ENCODE measurements at places on chromosomes 1 and 21.

DNA sequence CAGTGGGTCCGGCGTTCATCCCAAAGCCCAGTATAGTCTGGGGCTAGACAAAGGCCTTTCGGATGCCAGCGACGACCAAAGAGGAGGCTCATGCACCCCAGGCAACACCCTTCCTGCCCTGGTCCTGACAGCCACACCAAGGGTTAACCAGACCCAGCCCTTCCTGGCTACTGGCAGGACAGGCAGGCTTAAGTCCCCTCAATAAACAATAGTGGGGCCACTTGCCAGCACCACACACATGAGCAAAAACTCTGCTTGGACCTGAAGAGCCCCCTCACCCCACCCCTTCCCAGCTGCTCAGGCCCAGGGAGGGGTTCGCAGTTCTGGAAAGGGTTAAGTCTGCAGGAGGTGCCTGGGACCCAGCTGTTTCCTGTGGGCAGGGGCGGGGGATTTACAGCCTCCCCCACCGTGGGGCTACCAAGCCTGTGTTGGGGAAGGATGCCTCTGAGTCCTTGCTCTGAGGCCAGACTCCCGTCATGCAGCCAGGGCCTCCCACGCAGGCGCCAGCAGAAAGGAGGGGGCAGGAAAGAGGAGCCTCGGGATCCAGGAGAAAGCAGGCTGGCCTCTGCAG lies 18.2 kb downstream of the PHLDA3 start:
- DNase-seq, result peak; percentile 80

- DNase-seq, result no peak
These were observed 6.6 kb upstream of the TMEM167B start for GRCh38 chr1:109083923-109084322.

DNA sequence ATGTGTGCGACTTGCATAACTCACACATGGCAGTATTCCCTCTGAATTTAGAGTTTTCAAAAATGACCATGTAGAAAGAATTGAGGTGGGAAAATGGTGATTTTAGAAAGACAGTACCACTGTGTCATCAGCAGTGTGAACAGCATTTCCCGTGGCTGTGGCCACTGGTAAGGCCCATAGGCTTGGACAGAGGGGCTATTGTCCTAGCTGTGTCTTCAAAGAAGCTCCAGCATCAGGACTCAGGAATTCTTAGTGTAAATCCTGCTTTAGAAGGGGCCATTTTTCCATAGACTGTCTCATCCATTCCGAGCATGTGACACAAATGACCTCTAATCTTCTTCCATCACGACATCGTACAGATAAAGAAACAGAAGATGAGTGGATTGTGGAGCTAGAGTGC lies 119.3 kb upstream of the BACE2 start:
- no peak for DNase-seq

DNA sequence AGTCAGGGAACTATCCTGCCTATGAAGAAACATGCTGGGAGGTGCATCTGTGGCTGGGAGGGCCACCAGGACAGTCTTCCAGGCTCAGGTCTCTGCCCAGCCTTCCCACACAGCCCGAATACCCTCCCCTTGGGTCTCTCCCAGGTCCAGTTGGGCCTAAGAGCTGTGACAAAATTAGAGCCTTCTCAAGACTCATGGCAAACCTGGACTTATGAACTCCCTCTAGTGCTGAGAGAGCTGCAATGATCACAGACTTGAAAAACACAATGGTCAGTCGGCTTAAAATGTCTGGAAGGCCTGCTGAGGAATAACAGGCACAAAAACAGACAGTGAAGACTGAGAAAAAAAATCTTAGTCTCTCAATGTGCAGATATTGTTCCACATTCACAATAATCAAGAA lies 325.1 kb downstream of the BRINP2 start:
- DNase-seq, result no peak

GRCh38 chr1:17565461-17566252 lies 26.2 kb downstream of the ARHGEF10L start:
- no peak for DNase-seq

DNA sequence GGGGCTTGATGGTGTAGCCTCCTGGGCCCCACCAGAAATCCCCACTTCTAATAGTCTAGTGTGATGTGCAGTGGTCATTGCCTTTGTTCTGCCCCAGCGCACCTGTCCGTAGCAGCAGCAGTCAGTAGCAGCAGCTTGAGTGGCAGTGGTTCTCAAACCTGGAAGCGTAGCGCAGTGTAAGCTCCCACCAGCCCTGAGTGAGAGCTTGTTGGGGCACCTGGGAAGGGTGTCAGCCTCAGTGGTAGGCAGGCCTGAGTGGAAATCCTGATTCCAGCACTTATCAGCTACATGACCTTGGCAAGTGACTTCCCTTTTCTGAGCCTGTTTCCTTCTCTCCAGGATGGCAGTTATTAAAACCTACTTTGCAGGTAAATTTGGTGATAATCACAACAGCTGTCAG lies 41.6 kb upstream of the EPHA8 start:
- no peak for DNase-seq

- no peak for DNase-seq
These were observed 7.5 kb downstream of the PFKFB2 start for GRCh38 chr1:207060596-207060995.

DNA sequence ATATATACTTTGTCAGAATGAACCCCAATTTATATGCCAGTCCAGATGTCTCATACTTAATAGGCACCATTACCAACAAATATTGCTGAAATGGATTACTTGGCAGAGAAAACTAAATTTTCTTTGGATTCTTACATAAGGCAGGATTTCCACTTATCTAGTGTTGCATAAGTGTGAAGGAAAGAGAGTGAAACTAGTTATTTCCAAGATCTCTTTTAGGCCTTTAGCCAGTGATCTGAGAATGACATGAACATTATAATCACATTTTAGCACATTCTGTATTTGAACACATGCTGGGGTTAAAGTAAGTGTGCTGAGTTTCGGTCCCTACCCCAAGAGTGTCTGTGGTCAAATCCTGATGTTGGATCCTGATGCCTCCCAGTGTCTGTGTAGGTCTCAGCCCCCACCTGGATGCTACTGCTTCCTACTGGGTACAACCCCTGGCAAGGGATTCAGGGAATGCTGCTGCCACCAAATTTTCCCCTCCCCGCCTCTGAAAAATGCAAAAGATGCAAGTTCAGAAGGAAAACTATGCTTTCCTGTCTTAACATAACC lies 11.2 kb downstream of the DDAH1 start:
- DNase-seq, result no peak

- no peak for DNase-seq
These were observed 15.6 kb upstream of the WDR26 start for GRCh38 chr1:224450159-224450558.

- DNase-seq, result no peak
These were observed 16.4 kb downstream of the TCEANC2 start for GRCh38 chr1:54069791-54070170.

GRCh38 chr1:145949219-145949618 lies 8.6 kb downstream of the LIX1L start:
- DNase-seq, result no peak

- DNase-seq, result no peak
These were observed 33.4 kb upstream of the WNT4 start for GRCh38 chr1:22176258-22176657.

Measured in dermis blood vessel endothelial cell (primary cell).